Stimulated activated CD4-positive, alpha-beta T cell treated with anti-CD3 and anti-CD28 coated beads, TNF-alpha, amount 100 ng/mL, for 1 hour (primary cell): ENCODE measurements at places on chromosomes 7 and 10.

- DNase-seq: no peak
Measured at GRCh38 chr10:22704942-22705341, 9.4 kb downstream of the PIP4K2A start.

DNA sequence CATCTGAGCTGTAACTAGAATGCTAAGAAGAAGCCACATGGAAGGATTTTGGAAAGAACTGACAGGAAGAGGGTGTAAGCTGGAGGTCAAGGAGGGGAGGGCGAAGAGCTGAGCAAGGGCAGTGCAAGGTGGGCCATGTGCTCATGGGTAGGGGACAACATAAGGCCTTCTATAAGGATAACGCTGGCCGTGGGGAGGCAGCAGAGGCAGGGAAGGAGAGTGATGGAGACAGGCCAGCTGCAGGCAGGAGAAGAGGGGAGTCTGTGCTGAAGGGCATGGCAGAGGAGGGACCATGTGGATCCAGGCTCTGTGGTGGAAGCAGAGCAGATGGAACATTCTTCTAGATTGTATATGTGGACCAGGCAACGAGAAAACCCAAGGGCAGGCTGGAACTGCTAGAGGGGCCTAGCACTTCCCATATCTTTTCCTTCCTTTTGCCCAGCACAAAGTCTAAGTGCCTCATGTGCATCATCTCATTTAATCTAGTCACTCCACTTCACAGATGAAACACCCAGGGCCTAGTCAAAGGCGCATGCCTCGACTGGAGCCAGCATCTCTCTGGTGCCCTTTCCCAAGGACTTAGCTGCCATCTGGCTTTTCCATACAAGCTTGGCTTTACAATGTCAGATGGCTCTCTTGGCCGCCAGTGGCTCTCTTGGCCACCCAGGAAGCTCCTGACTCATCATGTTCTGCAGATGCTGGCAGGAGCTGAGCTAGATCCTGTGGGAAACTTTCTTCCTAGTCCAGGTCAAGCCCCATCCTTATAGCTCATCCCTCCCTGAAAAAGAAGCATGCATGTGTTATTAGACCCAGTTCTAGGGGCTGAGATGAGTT, 6.6 kb downstream of the LRRC18 start:
- DNase-seq: no peak

DNA sequence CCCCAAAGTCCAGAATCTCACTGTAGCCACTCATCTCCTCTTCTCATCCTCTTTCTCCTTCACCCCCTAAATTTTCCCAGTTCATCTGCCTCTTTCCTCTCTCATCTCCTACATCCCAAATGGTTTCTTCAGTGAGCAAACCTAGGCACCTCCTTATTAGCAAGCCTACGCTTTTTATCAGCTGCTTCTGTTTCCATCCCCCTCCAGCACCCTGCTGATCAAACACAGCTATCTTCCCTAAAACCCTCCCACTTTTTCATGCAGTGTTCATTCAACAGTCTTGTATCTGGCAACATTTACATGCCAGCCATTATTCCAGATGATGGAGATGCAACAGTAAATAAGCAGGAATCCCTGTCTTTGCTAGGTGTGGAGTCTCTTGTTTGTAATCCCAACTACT, 3.3 kb upstream of the ABRAXAS2 start:
- no peak for DNase-seq

DNA sequence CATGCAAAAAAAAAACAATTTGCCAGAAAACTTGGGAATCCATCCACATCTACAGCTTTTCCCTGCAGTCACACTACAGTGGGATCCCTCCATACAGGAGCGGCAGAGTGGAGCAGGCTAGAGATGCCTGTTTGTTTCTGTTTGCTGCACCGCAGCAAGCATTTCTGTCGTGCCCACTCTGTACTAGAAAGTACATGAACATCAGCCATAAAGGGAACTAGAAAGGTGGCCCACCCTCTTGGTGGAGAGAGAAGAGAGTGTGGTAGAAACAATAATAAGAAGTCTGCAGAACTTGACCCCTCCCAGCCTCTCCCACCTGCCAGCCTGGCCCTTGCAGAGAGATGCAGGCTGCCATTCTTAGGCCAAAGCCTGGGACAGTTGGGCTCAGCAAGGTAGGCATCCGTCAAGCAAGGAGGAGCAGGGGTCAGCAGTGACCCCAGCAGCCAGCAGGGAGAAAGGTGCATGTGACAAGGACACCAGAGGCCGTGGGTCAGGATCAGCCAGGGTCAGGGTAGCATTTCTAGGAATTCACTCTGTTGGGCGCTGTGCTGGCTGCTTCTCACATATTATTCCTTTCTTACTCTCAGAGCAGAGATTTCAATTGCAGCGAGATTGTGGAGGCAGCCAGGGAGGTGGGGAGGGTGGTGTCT, 171.8 kb downstream of the EGFR start:
- DNase-seq: no peak

GRCh38 chr10:114070710-114071109, 27.0 kb downstream of the ADRB1 start:
- DNase-seq: no peak
